ENCODE measurements at places on chromosomes 5 and 9.

DNA sequence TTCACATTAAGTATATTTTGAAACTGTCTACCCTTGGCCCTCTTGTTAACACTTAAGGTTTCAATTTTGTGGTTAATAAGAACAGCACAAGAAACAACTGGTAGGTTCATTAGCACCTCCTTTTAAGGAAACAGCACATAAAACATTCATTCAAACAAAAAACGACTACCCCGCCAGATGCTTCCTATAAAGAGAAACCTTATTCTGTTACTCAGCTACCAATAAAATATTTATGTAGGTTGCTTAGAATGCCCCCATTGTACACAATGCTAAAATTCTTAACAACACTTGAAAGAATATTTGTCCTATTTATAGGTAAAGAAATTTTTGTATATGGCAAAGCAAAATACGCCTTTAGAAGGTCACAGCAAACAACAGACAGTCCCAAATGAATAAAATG lies 23.2 kb downstream of the CDK5RAP2 start:
- DNase-seq = no peak

DNA sequence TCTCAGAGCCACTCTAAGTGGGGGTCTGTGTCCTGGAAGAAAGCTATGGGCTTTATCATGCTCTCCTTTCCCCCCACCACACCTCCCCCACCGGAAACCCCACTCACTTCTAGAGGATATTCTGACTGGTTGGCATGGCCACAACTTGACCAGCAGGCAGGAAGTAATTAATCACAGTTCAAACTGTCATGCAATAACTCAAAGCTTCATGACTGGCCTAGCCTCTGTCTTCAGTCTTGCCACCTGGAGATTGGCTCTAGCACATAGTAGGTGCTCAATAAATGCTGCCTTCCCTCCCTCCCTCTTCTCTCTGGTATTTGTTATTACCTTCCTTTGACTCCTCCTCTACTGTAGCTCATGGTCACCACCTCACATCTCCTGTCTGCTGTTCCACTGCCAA lies 124.7 kb downstream of the GABBR2 start:
- DNase-seq = no peak

DNA sequence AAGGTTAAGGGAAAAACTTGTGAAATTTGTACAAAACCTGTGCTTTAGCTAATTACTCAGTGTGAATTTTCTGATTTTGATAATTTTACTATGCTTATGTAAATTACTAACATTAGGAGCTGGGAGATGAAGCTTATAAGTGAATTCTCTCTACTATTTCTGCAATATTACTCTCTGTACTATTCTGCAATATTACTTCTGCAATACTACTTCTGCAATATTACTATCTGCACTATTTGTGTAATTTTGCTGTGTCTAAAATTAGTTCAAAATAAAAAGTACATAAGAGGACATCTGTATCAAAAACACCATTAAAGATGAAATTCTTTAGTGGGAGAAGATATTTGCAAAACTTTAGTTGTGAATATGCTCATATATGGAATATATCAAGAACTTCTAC lies 62.9 kb downstream of the C9 start:
- no peak for DNase-seq

DNA sequence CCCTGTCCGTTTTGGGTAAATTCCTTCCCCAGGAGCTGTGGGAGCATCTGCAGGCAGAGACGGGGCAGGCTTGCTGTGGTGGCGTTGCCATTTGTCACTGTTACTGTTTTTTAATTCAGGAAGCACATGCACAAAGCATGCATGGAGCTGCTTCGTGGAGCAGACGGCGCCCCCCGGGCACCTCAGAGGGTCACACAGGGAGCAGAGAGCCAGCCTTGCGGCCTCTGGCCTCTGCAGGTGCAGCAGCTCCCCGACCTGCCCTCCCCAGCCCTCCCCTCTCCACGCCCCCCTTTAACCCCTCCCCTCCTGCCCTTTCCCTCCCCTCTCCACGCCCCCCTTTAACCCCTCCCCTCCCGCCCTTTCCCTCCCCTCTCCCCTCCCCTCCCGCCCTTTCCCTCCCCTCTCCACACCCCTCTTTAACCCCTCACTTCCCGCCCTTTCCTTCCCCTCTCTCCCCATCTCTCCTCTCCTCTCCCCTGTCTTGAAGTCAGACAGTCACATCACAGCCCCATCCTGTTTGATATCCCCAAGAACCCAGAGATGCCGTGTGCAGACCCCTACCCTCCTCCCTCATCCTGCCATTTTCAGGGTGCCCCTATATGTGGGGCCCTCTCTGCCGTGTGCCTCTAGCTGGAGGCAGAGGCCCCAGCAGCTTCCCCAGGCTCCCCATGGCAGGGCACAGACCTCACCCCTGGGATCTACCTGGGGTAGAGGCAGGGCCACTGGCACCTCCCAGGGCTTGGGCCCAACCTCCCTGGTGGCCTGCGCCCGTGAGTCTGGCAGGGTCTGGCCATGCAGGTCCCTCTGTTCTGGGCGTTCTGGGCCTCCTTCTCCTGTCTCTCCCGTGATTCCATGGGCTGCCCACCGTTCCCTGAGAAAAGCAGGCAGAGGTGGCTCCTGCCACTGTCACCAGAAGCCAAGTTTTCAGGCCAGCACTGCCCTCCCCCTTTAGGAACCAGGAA lies 29.6 kb upstream of the UBAC1 start:
- peak; percentile 42 for DNase-seq

DNA sequence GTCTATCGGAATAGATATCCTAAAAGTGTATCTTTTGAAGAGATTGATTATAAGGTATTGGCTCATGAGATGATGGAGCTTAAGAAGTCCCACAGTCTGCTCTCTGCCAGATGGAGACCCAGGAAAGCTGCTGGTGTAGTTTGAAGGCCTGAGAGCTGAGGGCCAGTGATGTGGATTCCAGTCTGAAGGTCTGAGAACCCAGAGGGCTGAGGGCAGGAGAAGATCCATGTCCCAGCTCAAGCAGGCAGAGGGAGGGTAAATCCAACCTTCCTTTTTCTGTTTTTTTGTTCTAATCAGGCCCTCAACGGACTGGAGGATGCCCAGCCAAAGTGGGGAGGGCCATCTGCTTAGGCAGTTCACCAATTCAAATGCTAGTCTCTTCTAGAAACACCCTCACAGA lies 11.0 kb upstream of the ABL1 start:
- no peak for DNase-seq

- no peak for DNase-seq
Observed at GRCh38 chr5:127440831-127441230, 76.6 kb upstream of the PRRC1 start.

DNA sequence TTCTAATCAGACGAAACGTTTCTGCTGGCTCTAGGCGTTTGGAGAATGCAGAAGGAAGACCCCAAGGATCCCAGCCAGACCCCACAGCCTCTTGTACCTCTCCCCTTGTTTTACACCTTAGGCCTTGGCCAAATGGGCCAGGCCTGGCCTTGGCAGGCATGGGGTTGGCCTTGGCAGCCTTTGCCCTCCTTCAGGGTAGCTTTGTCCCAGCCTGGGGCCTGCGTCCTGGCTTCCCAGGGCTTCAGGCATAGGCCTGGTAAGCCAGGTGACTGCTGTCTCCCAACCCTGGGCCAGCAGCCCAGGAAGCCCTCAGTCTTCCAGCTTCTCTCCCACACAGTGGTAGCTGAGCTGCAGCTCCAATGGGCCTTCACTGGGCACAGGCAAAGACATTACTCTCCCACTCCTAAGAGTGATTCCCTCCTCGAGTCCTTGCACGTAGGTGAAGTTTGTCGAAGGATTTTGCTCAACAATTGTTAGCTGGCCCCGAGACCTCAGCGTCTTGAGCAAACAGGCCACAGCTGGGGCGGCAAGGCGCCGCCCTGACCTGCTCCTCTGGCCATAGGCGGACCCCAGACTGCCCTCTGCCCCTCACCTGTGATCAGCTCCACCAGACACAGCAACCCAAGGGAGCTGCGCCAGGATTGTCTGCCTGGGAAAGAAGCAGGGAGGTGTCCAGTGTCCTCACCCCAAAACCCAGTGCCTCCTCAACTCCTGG lies 1.1 kb upstream of the PITX1 start:
- no peak for DNase-seq

DNA sequence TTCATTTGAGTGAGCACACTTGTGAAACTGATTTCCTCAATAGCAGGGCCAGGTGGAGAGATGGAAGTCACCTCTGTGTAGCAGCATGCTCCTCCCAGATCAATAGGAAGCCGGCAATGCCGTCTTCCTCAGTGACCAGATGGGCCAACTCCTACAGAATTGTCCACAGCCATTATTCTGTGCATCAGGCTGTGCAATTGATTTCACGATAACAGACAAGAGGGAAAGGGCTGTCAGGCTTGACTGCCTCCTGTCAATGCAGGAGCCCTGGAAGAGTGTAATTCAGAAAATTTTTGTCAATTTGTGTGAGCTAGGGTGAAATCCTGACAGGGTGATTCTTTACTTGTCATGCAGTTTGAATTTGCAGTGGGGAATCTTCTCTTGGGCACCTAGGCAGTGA lies 838.4 kb upstream of the NUDT12 start:
- DNase-seq = no peak

- DNase-seq = no peak
Observed at GRCh38 chr5:95725937-95726810, 5.0 kb upstream of the RHOBTB3 start.

DNA sequence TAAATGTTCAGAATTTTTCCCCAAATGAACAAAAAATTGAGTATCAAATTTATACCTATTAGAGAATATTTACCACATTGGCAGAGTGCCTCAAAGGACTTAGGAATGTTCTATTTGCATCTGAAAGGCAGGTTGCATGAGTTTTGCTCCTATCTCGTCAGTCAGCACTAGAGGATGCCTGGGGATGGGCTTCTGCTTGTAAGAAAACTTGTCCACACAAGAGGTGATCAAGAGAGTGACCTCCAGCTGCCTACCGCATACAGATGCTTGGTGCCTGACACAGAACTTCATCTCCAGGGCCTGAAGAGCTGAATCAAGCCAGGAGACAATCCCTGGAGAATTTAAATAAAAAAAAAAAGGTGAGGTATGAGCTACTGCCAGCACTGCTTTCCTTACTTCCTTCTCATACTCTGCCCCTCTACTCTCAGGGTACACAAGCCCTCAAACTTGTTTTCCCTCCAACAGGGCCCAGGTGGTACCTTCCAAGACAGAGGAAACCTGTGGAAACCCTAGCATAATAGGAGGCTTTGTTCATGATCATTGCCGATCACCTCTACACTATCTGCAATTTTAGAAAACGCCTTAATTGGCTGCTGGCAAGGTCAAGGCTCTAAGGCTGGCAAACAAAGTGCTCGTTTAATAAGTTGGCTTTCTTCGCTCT lies 166.6 kb downstream of the ELAVL2 start:
- no peak for DNase-seq

DNA sequence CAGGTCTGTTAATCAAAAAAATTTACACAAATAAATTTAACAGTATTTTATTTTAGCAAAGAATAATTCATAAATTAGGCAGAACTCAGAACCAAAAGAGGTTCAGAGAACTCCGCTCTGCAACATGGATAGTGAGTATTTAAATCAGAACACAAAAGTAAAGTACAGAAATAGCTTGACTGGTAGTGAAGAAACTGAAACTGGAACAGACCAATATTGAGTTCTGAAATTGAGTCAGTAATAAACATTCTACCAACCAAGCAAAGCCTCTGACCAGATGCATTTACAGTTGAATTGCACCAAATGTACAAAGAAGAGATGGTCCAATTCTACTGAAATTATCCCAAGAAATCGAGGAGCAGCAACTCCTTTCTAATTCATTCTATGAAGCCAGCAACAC lies 1542.8 kb downstream of the EFNA5 start:
- DNase-seq = no peak

DNA sequence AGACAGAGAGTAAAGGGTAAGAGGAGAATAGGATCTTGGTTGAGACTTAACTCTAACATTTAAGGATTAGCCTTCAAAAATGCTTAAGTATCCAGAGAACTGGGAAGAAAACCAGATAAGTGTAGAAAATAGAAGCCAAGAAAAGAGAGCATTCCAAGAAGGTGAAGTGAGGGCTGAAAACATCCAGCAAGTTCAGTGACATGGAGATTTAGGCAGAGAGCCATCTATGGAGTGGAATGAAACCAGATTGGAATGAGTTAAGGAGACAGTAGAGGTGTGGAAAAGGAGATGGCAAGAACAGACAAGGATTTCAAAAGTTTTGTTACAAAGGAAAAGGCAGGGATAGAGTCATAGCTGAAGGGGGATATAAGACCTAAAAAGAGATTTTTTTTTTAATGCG lies 188.1 kb downstream of the TRPM3 start:
- DNase-seq = no peak

- DNase-seq = no peak
Observed at GRCh38 chr9:115992834-115993233, 160.8 kb upstream of the PAPPA start.

GRCh38 chr5:115907177-115907576 lies 55.1 kb upstream of the LVRN start:
- no peak for DNase-seq

DNA sequence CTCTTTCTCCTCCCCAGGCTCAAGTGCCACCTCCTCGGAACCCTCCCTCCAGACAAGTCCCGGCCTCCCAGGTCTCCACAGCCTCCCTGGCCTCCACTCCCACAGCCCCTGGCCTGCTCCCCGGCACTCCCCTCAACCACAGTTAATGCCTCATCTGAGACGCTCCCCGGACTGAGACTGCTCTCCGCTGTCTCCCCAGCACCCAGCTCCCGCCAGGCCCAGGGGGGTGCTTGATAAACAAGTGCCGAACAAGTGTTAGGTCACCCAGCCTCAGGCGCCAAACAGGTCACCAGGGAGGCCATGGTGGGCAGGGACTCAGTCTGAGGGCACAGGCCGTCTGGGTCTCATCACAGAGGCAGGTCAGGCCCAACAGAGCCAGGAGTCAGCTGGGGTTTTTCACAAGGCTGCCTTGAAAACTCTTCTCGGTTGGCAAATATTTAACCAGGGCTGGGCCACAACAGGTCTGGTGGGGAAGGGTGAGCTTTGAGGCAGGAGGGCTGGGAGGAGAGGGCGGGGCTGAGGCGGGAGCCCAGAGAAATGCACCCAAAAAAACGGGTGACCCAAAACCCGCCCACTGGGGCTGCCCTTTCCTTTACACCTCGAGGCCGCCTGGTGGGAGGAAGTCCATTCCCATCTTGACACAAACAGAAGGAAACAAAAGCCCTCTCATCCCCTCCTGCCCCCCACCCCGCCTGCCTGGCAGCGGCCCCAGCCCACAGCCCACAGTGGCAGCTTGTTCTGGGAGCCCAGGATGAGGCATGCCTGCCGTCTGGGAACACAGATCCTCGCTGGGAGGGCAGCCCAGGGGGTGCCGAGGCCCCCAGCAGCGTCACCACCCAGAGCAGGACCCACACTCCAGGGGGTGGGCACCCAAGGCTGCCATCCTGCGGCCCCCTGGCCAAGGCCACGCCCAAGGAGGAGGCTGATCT lies 66.6 kb upstream of the STXBP1 start:
- no peak for DNase-seq

DNA sequence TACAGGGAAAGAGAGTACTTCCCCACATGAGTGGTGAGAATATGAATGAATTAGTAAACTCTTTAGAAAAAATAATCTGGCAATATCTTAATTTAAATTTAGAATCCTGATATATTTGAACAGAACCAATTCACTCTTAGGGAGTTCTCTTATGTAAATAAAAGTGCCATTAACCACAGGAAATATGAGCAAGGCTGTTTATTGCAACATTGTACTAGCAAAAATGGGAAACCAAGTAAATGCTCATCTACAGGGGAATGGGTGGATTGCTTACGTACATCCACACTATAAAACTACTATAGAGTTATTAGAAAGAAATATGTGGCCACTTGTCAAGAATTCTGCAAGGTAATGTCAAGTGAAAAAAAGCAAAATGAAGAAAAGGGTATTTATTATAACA lies 274.5 kb downstream of the TLE1 start:
- DNase-seq = no peak

Measured in stimulated activated naive CD4-positive, alpha-beta T cell treated with Interleukin-2 at 50 U/mL for 16 hours (primary cell).